AML-193 (cell line): ENCODE measurements at places on chromosomes 5 and 9.
A peak's percentile ranks its signal among the peaks of the same experiment; 100 is the strongest.

- DNase-seq: no peak
Observed at GRCh38 chr9:437574-438001, 222.9 kb downstream of the DOCK8 start.

DNA sequence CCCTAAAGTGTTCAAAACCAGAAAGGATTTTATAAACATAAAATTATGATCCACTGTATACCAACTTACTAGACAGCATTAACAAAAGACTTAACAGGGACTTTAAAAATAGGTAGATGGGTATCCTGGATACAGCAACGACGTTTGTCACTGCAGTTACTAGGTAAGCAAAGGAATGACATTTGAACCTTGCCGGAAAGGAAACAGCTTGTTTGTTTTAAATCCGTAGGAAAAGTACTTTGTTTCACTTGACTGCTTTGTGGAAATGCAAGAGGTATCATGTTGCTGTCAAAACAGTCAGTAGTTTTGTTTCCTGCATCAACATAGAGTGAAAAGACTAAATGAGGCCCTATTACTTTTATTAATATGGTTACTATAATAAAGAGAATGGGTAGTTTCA, 122.9 kb downstream of the CDC42SE2 start:
- DNase-seq: no peak

- DNase-seq: peak; percentile 71
Observed at GRCh38 chr9:75001719-75002421, 26.2 kb downstream of the CARNMT1 start.

- peak; percentile 57 for DNase-seq
Observed at GRCh38 chr5:168578538-168579487, at the start of gene PANK3. Gene PANK3 (minus strand): TSS chr5:168579368. CDS start chr5:168579283, 85 bp downstream.

GRCh38 chr9:78595200-78595945, 298.4 kb downstream of the PSAT1 start:
- DNase-seq: no peak
